ENCODE measurements at places on chromosomes 16 and 17. TPM values are rescaled to one million over a fixed set of nuclear protein-coding genes. Genes with fewer than 3 reads are reported as not detected.

GRCh38 chr16:85850344-85850880 is 48.5 kb upstream of the IRF8 start:
- no peak for DNase-seq

DNA sequence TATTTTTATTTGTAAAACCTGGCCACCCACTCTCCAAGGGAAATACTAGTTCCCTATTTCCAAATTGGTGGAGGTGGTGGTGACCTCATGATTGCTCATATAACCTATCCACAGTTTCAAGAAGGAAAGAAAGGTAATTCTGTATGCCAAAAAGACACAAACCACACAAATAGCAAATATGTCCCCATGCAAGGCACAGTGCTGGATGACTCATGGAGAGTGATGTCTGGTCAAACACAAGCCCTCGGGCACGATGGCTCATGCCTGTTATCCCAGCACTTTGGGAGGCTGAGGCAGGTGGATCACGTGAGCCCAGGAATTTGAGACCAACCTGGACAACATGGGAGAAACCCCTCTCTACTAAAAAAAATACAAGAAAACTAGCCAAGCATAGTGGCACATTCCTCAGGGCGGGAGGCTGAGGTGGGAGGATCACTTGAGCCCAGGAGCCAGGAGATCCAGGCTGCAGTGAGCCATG is 64.2 kb downstream of the GNA13 start:
- peak; percentile 41 for DNase-seq

- DNase-seq, result no peak
Observed at GRCh38 chr17:41264599-41264998, 579 bp upstream of the KRTAP9-6 start.

DNA sequence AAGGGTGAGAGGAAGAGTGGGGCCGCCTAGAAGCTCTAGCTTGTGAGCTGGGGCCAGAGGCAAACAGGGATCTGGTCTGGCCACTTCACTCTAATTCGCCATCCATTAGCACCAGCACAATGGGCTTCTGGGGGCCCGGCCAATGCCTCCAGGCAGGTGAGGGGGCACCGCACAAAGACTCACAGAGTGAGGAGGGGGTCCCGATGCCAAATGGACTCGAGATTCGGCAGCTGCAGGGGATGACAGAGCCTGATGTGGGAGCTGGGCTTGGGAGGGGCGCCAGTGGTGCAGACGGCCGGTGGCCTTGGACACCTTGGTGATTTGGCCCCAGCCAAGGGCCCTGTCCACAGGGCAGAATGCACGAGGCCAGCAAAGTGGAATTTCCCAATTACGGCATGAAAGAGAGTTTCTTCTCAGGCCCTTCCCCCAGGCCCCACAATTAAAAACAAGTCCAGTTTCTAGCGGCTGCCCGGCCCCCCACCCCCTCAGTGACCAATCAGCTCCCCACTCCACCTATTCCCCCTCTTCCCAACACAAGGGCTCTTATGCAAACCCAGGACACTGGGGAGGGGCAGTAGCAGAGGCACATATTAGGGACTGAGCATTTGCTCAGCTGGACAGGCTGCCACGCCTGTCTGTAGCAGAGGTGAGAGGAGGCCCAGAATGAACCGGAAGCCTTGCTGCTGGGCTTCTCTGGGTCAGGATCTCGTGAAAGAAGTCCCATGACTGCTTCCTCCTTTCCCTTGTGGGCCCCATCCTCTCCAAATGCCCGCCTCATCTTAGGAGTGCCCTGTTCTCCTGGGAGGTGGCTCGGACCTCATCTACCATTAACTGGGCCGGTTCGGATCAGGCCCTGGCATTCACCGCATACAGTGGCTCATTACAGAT is 39.4 kb upstream of the MTSS2 start:
- DNase-seq, result no peak

GRCh38 chr16:53052519-53053501 is at the start of gene CHD9NB:
Gene CHD9NB, minus strand, starts transcription at chr16:53052897. Its CDS starts 8,739 bp downstream, at chr16:53044158.
- peak; percentile 45 for DNase-seq

DNA sequence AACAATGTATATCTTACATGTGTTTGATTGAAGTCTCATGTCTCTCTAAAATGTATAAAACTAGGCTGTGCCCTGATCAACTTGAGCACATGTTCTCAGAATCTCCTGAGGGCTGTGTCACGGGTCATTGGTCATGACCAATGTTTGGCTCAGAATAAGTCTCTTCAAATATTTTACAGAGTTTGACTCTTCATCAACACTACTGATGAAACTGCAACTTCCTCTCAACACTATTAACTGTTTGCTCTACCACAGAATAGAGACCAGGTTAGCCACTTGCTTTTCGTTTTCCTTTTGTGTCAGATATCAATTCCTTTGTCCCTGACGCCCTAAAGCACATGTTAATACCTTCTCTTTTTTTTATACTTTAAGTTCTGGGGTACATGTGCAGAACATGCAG is 358.1 kb downstream of the CDH8 start:
- DNase-seq, result no peak

DNA sequence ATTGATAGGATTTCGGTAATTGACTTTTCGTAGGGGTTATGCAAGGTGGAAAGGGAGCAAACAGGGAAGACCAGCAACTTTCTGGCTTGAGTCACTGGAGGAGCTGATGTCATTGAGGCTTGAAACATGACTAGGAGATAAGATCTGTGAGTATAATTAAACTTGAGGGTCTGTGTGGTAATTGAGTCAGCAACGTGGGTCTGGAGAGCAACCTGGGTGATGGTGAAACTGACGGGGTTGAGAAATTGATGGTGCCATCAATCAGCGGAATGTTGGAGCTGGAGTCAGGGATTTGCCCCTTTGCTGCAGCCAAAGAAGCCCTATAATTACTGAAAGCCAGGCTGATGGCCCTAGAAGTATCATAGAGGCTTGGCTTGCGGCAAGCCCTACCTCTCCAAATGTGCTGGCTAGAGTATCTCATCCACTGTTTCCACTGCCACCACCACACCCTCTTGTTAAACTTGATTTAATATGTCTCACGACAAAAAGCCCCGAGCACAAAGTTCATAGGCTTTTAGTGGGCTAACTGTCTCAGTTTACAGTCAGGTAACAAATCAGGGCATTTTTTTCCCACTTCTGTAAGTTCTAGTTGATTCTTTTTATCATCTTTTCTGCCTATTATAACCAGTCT is 186.9 kb upstream of the ELAC2 start:
- no peak for DNase-seq

DNA sequence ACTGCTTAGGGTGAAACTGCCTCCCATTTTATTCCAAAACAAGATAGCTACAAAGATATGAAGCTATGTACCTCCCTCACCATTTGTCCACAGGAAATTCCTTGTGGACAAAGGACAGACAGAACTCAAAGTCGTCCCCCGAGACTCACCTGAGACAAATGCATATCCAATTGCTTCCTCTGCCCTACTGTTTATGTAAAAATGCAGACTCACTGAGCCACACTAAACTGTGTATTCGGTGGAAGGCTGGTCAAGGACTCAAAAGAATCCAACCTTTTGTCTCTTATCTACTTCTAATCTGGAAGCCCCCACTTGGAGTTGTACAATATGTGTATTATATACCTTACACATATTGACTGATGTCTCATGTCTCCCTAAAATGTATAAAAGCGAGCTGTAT is 288.0 kb upstream of the ERCC4 start:
- DNase-seq, result no peak

DNA sequence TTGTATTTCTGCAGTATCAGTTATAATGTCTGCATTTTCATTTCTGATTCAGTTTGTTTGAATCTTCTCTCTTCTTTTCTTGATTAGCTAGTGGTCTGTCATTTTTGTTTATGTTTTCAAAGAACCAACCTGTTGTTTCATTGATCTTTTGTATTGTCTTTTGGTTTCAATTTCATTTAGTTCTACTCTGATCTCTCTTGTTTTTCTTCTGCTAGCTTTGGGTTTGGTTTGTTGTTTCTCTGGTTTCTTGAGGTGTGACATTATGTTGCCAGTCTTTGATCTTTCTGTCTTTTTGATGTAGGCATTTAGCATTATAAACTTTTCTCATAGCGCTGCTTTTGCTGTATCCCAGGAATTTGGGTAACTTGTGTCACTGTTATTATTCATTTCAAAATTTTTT is 107.2 kb downstream of the PHKB start:
- no peak for DNase-seq

- DNase-seq, result no peak
Observed at GRCh38 chr17:80118601-80119270, 17.4 kb downstream of the GAA start.

DNA sequence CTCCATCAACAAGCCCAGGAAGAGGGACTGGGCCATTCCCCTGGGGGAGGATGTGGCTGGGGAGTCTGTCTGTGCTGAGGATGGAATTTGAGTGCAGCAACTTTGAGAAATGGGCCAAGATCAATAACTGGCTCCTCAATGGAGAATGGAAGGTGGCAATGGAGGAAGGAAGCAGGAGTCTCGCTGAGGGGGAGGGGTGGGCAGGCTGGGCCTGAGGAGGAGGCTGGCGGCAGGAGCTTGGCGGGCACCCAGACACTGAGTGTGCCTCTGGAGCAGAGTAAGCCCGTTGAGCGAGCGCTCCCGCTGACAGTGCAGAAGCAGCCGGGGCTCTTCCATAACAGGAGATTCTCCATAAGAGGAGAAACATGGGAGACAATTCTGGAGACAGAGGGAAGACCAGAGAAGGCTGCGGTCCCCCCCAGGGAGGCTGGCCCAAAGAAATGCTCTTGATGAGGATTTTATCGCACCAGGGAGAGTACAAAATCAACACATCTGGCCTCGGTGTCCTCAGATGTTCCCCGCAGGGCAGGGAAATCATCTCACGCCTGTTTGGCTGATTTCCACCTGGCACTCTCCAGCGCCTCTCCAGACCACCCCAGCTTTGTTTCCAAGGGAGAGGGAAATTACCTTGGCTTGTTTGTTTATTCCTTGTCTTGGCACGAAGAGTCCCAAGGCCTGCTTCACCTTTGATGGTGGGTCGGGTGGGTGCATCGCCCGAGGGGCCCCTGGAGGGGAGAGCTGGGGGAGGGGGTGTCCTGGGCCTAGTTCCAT is 2.8 kb upstream of the MMP15 start:
- no peak for DNase-seq

- no peak for DNase-seq
Observed at GRCh38 chr17:9414471-9414870, 161.1 kb downstream of the STX8 start.

- no peak for DNase-seq
Observed at GRCh38 chr16:1647856-1648255, 30.2 kb upstream of the JPT2 start.

- DNase-seq, result peak; percentile 85
Observed at GRCh38 chr17:8991514-8992285, 26.2 kb upstream of the PIK3R5 start.

GRCh38 chr17:41544491-41544892 is 16.4 kb upstream of the KRT19 start:
- DNase-seq, result no peak

DNA sequence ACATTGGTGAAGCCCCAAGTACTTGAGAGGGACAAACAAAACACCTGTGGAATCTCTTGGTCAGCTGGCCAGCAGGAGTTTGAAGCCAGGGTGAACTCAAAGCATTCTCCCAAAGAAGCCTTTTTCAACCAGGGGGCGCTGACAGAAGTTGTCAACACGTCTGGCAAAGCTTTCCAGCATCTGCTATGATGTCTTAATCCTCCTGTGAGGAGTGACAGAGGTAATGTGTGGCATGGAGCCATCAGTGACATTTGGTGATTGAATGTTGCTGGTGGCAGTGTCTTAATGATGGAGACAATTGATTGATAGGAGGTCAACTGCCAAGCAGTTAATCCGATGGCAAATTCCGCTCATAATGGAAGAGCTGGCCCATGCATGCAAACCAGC is 257.6 kb upstream of the HSBP1 start:
- no peak for DNase-seq

GRCh38 chr16:57479205-57479975 is 6.9 kb downstream of the DOK4 start:
- DNase-seq, result no peak

The CBX2 gene
- 4.3 TPM for total RNA-seq

The ADAD2 gene
- 0.16 TPM for total RNA-seq

The CLEC10A gene
- not detected for total RNA-seq

The SDR42E2 gene
- total RNA-seq, result 0.07 TPM

The GDPD3 gene
- 6.1 TPM for total RNA-seq

The GPR139 gene
- not detected for total RNA-seq

The MYO15B gene
- total RNA-seq, result 22.4 TPM
